Fibroblast of mammary gland (primary cell): ENCODE measurements at places on chromosomes 7 and 10.

DNA sequence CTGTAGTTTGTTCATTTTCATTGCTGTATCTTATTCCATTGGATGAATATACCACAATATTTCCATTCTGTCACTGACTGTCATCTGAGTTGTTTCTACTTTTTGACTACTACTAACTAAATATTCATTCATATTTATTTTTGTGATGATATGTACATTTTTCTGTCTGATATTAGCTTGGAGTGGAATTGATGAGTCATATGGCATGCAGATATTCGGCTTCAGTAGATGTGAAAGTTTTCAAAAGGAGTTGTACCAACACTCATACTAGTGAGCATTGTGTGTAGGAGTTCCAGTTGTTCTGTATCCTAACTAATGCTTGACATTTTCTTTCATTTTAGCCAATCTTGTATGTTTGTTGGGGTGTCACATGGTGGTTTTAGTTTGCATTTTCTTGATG is 7.7 kb downstream of the RUNDC3B start:
- DNase-seq: no peak

DNA sequence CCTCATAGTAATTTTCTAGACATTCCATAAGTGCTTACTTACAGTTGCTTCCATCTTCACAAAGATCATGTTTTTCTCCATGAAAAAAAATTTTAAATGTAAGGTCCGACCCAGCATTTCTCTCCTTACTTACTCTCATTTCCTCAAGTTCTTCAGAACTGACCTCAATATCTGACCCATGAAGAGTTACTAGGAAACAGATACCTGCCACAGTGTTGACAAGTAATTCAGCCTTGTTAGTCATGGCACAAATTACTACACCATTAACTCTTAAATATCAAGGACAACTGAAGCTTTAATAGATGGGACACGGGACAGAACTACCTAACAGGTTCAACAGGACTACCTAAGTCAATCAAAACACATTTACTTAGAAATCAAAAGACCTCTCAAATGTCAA is 316.2 kb downstream of the POM121L12 start:
- DNase-seq: no peak

DNA sequence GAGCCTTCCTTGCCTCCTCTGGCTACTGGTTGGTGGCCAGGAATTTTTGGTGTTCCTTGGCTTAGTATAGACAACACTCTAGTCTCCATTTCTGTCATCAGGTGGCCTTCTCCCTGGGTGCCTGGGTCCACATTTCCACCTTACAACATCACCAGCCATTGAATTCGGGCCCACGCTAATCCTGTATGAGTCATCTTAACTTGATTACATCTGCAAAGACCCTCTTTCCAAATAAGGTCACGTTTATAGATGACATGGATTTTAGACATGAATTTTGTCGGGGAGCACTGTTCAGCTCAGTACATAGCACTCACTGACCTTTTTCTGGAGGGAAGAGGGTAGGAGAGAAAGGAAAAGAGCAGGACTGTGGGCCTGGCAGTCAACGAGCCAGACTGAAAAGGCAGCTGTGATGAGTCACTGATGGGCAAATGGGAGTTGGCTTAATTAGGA is 39.4 kb downstream of the MMRN2 start:
- DNase-seq: peak; percentile 59

DNA sequence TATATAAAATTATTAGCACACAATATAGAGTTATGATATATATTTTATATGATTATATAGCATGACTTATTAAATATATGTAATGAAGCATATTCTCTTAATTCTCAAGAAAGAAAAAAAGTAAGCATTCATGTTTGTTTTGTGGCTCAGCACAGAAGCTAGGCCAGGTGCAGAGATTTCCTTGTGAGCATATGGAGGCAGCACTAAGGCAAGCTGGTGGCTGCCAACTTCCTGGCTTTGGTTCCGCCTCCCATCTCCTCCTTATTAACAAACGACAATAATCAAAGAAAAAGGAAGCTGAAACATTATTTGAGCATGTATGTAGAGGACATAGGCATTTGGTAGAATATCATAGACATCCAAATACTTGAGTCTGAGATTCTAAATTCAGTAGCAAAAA is 130.3 kb downstream of the ST7 start:
- no peak for DNase-seq

DNA sequence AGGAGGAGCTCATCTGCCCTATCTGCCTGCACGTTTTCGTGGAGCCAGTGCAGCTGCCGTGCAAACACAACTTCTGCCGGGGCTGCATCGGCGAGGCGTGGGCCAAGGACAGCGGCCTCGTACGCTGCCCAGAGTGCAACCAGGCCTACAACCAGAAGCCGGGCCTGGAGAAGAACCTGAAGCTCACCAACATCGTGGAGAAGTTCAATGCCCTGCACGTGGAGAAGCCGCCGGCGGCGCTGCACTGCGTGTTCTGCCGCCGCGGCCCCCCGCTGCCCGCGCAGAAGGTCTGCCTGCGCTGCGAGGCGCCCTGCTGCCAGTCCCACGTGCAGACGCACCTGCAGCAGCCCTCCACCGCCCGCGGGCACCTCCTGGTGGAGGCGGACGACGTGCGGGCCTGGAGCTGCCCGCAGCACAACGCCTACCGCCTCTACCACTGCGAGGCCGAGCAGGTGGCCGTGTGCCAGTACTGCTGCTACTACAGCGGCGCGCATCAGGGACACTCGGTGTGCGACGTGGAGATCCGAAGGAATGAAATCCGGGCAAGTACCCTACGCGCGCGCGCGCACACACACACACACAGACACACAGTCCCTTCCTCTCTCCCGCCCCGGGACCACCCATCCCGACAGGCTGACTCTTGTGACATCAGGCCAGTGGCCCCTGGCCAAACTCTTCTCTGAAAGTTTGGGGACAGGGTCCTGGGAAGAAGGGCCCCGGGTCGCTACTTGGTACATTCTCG is 538 bp downstream of the TRIM8 start:
- DNase-seq: peak; percentile 62

DNA sequence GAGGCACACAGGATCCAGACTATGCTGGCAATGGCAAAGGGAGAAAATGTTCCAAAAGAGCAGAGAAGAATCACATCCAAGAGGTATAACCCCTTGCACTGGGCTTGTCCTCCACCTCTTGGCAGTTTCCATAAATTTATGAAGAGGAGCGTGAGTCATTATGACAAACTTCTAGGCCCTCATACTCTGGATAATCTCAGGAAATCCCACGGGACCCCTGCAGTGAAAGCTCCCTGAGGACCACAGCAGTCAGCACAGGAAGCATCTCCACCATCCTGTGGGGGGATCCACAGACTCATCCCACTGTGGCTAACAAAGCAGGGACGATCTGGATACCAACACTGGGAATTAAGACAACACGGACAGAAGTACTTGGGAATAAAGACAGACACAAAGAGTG is 30.3 kb upstream of the GPAM start:
- peak; percentile 89 for DNase-seq

DNA sequence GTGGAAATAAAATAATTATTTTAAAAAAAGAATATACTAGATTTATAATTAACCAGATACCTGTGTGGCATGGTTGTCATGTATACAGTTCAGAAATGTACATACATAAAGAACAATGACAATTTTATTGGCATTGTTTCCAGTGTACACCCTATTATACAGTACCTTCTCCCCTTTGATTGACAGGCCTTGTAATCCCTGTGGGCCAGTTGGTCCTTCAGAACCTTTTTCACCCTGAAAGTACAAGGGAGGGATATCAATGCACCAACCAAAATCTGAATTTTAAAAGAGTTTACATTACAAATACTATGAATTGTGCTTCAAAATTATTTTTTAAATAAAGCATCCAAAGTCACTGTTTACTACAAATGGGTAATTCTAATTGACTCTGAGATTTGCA is 61.2 kb downstream of the COL28A1 start:
- no peak for DNase-seq

- no peak for DNase-seq
Observed at GRCh38 chr10:91884536-91884935, 24.8 kb downstream of the FGFBP3 start.

GRCh38 chr7:122412883-122413282 is 108.3 kb upstream of the FEZF1 start:
- peak; percentile 81 for DNase-seq

- peak; percentile 8 for DNase-seq
Observed at GRCh38 chr10:130495891-130496636, 359.9 kb downstream of the GLRX3 start.

DNA sequence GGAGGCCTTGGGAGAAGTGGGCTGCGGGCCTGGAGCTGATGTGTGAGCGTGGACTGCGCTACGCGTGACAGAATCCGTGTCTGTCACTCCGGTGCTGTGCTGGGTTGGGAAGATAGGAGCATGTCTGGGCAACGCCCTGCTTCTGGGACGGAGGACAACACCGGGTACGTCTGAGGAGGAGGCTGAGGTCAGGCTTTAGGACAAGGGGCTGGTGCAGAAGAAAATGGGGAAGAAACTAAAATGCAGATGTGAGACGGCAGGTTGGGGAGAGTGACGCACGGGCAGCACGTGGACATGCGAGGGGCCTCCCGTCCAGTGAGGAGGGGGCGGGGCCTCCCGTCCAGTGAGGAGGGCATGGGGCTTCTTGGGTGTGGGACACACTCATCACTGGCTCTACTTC is 207.4 kb downstream of the DNAJB6 start:
- DNase-seq: no peak

- DNase-seq: no peak
Observed at GRCh38 chr7:1227814-1228544, 4.7 kb upstream of the UNCX start.

DNA sequence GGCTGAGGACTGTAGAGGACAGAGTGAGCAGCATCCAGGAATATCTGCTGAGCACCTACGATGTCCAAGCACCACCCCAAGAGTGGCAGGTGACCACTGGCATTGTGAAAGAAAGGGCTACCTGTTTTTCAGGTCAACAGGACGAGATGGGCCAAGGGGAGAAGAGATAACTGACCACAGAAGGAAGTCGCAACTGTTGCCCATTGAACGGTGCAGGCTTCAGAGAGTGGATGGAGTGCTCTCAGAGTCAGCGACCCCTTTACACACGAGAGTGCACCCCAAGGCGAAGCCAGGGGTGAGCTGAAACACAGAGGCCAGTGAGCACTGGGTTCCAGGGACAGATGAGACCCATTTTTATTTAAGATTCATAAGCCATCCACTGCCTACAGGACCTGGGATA is 42.3 kb downstream of the HIPK2 start:
- DNase-seq: no peak

DNA sequence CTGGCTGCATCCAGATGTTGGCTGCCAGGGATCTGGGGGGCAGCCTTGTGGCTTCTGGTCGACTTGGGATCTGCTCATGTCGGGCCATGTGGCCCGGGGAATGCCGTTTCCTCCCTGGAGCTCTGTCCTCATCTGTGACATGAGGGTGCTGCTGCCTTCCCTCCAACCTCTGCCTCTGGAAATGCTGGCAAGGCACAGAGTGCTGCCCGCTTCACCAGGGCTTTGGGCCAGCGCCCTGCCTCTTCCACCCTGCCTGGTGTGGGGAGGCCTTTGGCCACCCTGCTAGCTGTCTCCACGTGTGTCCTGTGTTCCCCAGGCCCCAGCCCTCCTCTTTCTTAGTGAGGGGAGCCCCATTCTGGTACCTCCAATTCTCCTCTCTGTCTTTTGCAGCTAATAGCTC is 5.8 kb upstream of the SMARCD3 start:
- no peak for DNase-seq

GRCh38 chr7:107744345-107744750 is 406 bp downstream of the CBLL1 start:
- DNase-seq: peak; percentile 32

GRCh38 chr7:17020250-17020649 is 138.5 kb upstream of the AGR3 start:
- no peak for DNase-seq

- no peak for DNase-seq
Observed at GRCh38 chr7:126213876-126214275, 1038.9 kb downstream of the GRM8 start.

- DNase-seq: no peak
Observed at GRCh38 chr7:104903846-104904245, 110.2 kb upstream of the KMT2E start.

- DNase-seq: no peak
Observed at GRCh38 chr10:70201105-70201504, 30.8 kb upstream of the SAR1A start.

DNA sequence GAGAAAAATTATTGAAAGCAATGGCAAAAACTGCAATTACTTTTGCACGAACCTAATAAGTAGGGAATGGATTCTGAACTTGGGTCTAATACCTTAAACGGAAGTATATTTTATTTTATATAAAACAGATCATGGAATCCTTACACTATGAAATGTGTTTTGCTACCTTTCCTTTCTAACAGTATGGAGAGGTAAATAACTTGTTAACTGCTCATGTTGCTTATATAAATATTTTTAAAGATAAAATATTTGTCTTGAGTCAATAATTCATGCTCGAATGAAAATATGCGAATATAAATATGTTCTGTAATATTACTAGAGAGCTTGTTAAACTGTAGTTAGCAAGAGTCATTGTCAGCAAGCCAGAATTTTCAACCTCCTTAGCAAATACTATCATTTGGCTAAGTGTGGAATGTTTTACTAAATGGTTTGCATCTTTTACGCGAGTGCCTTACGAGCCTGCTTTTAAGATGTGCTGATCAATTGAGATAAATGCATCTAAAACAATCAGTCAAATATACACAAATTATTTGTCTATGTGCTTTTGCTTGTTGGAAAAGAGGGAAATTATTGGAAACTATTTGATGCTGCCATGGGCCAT is 5.9 kb downstream of the GNAT3 start:
- no peak for DNase-seq

- peak; percentile 82 for DNase-seq
Observed at GRCh38 chr7:27933671-27934565, 194.0 kb downstream of the TAX1BP1 start.

GRCh38 chr10:17835688-17836087 is 26.5 kb downstream of the MRC1 start:
- peak; percentile 89 for DNase-seq

DNA sequence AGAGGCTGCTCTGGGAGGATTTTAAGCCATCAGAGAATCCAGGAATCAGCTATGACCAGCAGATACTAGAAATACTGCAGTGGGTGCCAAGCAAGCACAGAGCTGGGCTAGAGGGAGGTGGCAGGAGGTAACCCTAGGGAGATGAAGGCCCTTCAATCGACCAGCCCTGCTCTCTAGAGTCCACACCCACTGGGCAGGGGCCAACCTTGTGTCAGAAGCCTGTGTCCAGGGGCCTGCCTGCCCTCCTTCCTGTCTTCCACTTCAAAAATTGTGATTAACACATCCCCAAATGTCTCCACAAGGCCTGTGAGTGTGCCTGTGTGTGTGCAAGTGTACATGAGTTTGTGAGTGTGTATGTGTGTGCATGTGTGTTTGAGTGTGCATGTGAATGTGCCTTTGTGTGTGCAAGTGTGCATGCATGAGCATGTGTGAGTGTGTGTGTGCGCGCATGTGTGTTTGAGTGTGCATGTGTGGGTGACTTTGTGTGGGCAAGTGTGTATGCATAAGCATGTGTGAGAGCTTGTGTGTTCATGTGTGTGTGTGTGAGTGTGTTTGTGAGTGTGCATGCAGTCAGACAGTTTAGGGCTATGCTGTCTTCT is 367.7 kb downstream of the SFMBT2 start:
- no peak for DNase-seq

DNA sequence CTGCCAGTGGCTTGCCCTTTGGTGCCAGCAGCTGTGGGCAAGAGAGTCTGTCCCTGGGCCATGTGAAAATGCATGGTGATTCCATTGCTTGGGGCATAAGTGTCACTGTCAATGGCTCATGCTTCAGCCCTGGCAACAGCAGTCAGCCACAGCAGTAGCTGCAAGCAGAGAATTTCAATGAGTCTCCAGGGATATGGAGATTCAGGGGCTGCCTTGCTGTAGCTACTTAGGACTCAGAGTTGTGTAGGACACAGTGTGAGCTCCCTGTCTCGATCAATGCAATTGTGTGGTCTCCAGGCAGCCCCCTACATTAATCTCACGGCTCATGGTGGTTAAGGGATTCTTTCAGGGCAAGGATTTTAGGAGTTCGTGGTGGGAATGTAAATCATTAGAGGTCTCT is 126.3 kb upstream of the STARD3NL start:
- DNase-seq: no peak
